ENCODE measurements at places on chromosomes 16 and 17.
A peak's percentile ranks its signal among the peaks of the same experiment; 100 is the strongest.

DNA sequence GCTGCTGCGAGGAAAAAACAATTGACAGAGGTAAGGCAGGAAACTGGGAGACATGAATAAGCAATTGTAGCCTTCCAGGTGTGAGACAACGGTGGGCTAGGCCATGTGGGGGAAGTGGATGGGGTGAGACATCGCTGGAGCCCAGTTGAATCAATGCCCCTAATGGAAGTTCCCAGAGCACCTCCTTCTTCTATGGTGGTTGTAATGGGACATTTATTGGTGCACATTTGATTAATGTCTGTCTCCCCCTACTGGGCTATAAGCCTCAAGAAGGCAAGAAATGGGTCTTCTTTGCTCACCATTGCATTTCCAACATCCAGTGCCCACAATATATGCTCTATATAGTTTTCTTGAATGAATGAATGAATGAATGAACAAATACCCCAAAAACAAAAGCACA lies 22.7 kb upstream of the CD300E start:
- DNase-seq: peak; percentile 16

DNA sequence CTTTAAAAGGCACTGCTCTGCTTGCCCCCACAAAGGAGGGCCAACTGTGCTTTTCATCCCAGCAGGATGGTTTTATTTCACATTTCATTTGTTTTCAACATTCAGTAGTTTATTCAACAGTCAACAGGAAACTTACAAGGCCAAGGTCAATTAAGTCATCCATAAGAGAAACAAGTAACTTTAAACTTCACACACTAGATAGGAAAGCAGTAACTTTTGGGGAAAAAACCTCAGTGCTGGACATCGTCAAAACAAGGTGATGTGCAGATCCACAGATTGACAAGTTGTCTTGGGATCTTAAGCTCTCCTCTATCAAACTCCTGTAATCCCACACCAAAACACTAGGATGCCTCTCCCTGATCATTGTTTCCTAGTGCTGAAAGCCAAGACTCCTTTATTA lies 18.5 kb downstream of the NFE2L1 start:
- DNase-seq: no peak

DNA sequence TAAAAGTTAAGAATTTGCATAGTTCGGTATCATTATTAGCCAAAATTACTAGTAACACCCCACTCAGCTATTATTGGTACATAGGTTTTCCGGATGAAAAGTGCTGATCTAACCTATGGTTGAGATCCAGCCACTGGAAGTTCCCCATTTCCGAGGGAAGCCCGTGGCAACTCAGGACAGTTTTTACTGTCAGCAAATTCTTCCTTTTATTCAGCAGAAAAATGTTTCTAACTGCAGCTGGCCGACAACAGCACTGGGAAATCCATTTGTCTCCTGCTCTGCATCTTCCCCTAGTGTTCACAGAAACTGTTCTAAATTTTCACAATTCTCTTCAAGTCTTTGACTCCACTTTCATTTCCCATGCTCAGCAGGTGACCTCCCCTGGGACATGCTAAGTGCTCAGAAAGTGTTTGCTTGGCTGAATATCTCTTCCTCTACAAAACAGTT lies 15.5 kb upstream of the MMD start:
- peak; percentile 53 for DNase-seq

GRCh38 chr16:10751291-10751697 lies 7.7 kb downstream of the NUBP1 start:
- no peak for DNase-seq

- no peak for DNase-seq
These were observed 264.5 kb downstream of the FTO start for GRCh38 chr16:53968454-53968853.

DNA sequence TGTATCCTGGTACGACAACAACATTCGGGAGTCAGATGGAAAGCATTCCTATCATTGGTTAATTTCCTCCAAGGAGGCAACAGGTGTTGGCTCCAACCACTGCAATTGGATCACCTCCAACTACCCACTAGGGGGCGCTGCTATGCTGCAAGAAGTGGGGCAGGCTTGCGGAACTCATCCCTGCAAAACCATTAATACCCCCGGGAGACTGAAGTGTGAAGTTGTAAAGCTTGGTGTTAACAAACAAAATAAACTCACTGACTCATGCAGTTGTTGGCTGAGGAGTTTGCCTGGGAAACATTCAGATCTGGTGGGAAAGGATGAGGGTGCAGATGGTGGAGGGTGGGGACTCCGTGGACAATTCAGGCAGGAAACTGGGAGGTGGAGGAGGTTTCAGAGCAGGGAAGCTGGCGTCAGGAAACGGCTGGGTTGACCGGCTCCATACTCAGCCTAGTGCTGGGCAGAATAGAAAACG lies 84.9 kb downstream of the HS3ST2 start:
- DNase-seq: peak; percentile 22

DNA sequence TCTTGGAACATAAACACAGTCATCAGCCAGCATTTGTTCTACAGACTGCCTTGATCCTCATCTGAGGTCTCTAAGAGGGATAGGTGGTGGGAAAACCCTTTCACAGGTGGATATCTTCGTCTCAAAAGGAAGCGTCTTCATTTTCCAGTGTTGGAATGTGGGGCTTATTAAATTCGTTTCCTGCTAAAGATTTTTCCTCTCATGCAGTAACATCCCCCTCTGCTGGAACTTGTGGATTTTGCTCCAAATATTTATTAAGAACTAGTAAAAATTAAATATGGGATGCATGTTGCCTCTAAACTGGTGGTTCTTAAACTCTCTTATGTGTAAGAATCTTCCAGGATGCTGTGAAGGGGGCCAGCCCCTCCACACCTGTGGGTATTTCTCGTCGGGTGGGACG lies 20.1 kb upstream of the MLYCD start:
- DNase-seq: no peak

DNA sequence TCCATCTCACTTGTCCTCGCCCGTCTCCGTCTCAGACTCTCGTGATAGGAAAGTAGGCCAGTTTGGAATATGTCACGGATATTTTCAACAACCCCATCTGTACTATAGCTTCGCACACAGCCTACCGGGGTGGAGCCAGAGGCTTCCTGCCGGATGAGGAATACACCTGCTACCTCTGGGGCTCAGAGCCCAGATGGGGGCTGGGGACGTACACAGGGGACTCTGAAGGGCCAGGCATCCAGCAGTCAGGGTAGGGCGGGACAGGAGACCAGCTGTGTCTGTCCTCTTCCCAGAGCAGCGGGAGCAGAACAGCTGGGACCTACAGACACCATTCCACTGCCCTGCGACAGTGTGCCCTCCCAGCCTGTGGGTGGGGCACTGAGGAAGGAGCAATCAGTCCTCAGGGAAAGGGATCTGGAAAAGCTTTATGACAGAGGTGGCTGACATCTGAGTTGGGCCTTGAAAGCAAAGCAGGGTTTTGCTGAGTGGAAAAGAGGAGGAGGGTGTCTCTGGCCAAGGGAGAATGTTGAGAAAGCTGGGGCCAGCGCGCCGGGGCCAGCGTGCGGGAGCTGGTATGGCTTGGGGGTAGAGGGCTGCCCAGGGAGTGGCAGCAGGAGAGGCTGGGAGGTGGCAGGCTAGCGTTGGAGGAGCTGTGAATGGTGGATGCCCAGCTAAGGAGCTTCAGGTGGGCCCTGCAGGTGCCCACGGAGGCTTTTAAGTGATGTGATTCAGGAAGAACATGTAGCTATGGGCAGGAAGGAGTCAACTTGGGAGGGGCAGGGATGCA lies 11.5 kb upstream of the SRCIN1 start:
- DNase-seq: no peak

Measured in CD4-positive, alpha-beta T cell treated with Interleukin-1 beta for 1 hour (primary cell).